ENCODE measurements at places on chromosomes 6 and 20. TPM values are rescaled to one million over a fixed set of nuclear protein-coding genes. Genes with fewer than 3 reads are reported as not detected.

Gene NQO2
- 6.2 TPM for polyA plus RNA-seq

DNA sequence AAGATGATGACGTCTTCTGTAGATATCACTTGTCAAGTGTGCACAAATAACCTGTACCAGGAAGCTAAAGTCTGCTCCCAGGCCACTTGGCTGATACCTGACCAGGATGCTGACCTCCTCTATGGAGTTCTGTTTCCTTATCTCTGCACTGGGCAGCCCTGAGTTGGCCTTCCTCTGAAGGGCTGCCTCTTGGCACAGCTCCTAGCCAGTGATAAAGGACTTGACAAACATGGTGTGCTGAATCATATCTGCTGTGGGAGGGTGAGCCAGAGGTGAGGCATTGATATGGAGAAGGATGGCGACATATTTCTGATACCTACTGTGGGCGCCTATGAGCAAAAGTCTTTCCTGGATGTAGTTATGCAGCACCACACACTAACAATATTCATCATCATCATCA, 32.8 kb upstream of the FOXA2 start:
- no peak for DNase-seq

Gene RBM24
- not detected for polyA plus RNA-seq

- no peak for DNase-seq
These were observed 49.3 kb downstream of the ARFGEF2 start for GRCh38 chr20:48970681-48971365.

Gene GCM1
- 1.5 TPM for polyA plus RNA-seq

Gene CLDN20
- polyA plus RNA-seq: not detected

Gene TRIM15
- polyA plus RNA-seq: not detected
